ENCODE measurements at places on chromosomes 1 and 21.

GRCh38 chr1:215744419-215744818, 177.3 kb downstream of the KCTD3 start:
- no peak for DNase-seq

DNA sequence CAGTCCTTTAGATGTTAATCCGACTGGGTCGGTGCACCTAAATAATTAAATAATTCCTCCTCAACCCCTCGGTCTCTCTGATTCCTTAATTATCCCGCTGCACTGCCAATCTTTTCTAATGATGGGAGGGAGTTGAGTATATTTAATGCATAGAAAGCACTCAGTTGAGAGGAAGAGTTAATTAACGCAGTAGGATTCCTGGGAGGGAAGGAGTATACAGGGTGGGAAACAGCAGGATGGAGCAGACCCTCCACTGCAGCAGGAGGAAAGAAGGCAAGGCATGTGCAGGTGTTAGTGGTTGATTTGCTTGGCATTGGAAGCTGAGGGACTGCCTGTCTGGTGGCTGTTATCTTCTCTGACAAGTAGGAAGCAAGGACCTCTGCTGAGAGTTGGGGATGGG, 9.9 kb upstream of the REN start:
- DNase-seq, result no peak

GRCh38 chr1:7274256-7274655, 489.0 kb downstream of the CAMTA1 start:
- DNase-seq, result no peak

- DNase-seq, result no peak
These were observed 105.9 kb downstream of the PIK3R3 start for GRCh38 chr1:46026531-46026930.

GRCh38 chr1:78078358-78078757, 32.6 kb downstream of the GIPC2 start:
- DNase-seq, result no peak

DNA sequence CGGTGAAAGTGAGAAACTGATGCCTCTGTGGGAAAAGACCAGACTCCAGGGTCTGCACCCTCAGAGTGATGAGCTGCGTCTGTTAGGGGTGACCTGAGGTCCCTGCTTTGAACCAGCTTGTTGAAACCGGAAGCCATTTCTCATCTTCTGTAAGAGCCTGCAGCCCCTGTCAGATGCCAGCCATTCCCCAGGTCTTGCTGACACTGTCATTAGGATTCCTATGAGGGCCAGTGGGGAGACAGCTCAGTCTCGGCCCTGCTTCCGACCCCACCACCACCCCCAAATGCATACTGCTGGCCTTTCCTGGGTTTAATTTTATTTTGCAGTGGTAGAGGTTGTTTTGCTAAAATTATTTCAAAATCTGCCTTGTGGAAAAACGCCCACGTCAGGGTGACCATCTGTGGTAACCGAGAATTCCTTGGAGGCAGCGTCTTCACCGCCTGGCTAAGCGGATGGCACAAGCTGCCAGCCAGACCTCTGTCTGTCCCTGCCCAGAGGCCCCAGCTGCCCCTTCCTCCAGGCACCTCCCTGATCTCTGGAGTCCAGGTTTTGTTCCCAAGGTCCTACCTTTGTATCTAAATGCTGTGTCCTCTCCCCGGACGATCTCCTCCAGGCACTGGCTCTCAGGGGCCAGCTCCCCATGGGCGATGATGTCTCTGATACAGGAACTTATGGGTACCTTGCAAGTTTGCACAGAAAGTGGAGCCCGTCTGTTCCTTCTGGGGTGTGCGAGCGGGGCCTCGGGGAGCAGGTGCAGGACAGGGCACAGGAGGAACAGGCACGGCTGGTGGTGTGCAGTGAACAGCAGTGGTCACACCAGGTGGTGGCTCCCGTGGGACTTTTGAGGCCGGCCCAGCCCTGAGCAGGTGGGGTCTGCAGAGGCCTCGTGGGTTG, 49.9 kb downstream of the PRKCZ start:
- DNase-seq, result no peak

DNA sequence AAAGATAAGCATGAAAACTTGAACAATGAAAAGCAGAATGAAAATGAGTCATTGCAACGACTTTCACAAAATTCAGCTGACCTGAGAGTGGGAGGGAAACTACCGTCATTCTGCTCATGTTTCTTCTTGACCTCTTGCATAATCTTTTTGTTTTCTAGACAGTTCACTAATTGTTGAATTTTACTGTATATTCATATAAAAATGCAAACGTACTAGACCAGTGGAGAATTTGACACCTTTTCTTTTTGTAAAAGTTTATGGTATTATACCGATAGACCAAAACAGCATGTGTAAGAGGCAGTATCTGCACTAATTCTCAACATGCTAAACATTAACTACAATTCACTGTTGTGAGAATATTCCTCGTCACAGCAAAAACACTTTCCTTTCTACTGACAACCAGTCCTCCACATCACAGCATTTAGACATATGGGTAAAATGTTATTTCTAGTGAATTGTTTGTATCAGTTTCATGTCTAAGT, 137.8 kb downstream of the GREM2 start:
- DNase-seq, result no peak

Measured in HTR-8/SVneo (cell line).